ENCODE measurements at places on chromosomes 7 and 10. TPM values are rescaled to one million over a fixed set of nuclear protein-coding genes. Genes with fewer than 3 reads are reported as not detected.

The GRID1 gene
- 0.11 TPM for total RNA-seq

The FAM25G gene
- not detected for total RNA-seq

The KIAA1549 gene
- total RNA-seq, result 12.2 TPM

The SH2D4B gene
- total RNA-seq, result not detected

The TMEM60 gene
- 19.3 TPM for total RNA-seq

The PGAM2 gene
- total RNA-seq, result 0.97 TPM

The KCP gene
- 0.55 TPM for total RNA-seq

The CDK1 gene
- total RNA-seq, result 13.1 TPM

The LRRC17 gene
- 12.5 TPM for total RNA-seq

DNA sequence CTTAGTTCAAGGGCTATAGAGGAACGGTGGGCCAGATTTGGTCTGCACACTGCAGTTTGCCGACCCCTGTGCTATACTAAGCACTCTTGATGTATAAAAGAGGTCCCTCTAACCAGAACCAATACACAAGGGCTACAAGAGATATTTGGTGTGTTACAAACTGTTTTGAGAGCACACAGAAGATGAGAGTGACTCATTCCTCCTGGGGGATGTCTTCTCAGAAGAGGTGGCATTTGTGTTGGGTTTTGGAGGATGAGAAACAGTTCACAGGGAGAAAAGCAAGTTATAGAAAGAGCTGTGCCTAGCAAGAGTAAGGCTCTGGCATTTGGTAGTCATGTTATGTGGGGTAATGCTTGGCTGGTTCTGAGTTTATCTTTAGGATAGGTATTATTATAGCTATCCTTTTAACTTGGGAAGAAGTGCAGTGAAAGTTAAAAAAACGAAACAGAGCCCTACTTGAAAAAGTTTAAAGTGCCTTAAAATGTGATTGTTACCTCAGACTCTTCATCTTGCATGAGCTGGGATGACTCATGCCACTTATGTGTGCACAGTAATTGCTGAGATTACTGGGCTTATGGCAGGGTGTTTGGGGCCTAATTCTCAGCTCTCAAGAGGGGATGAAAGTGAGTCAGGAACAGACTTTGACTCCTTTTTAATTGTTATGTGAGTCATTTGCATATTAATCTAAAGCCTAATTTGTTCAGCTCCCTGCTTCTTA is 160.4 kb downstream of the KIF20B start:
- H3K27me3 ChIP-seq, result peaks cover 46% of the 10 kb centered on the region
- no peak overlapping the region for H3K27ac ChIP-seq

DNA sequence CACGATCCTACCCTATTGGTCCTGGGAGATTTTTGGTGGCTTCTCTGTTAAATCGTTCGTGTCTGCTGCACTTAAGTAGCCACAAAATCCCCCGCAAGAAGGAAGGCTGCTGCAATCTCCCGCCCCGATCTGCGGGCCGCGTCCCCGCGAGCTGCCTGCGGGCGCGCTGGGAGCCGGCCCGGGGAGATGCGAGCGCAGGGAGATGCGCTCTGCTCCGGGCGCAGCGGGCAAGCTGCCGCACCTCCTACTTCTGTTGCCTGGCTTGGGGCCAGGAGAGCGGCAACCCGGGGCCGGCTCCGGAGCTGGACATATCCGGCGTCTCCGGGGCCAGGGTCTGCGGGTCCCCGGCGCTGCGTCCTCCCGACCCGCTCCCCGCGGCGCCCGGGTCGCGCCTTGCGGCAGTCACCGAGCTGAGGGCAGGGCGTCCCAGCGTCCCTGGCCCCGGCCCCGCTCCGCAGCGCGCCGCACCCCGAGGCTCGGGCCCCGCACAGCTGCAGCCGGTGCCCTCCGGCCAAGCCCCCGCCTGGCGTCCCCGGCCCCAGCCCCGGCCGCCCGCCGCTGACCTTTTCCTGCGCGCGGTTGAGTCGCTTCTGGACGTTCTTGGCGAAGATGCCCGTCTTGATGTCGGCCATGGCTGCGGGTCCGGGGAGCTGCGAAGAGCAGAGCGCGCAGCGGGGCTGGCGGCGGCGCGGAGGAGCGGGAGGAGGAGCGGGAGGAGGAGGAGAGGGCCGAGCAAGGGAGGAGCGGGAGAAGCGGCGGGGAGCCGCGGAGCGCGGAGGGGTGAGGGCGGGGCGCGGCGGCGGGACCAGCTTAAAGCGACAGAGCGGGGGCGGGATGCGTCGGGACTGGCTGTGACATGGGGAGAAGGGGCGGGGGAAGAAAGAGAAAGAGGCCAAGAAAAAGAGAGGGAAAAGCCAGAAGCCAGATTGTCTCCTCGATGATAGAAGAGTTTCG is at the start of gene AMPH:
AMPH (minus strand) TSS at position 654 of the 954 bp plus-strand sequence; CDS start at position 632, 22 bp downstream.
- H3K27me3 ChIP-seq, result peaks cover 7% of the 10 kb centered on the region
- peaks cover 25% of the 10 kb centered on the region for H3K4me1 ChIP-seq
- peak; percentile 87 for DNase-seq
- H3K4me3 ChIP-seq, result peak within 1 kb of the TSS; percentile 77
- H3K36me3 ChIP-seq, result no peaks in the 10 kb centered on the region

GRCh38 chr7:80643336-80643915 is 5.0 kb downstream of the CD36 start:
- no peak overlapping the region for H3K27ac ChIP-seq
- DNase-seq, result no peak
- H3K36me3 ChIP-seq, result no peaks in the 10 kb centered on the region
- no peaks in the 10 kb centered on the region for H3K27me3 ChIP-seq
- no peak overlapping the region for H3K4me3 ChIP-seq

- no peaks in the 10 kb centered on the region for H3K36me3 ChIP-seq
- no peak overlapping the region for H3K27ac ChIP-seq
- no peak for DNase-seq
- peaks cover 4% of the 10 kb centered on the region for H3K4me1 ChIP-seq
- no peak overlapping the region for H3K4me3 ChIP-seq
These were observed 105.0 kb upstream of the DGKB start for GRCh38 chr7:15007507-15007906.

DNA sequence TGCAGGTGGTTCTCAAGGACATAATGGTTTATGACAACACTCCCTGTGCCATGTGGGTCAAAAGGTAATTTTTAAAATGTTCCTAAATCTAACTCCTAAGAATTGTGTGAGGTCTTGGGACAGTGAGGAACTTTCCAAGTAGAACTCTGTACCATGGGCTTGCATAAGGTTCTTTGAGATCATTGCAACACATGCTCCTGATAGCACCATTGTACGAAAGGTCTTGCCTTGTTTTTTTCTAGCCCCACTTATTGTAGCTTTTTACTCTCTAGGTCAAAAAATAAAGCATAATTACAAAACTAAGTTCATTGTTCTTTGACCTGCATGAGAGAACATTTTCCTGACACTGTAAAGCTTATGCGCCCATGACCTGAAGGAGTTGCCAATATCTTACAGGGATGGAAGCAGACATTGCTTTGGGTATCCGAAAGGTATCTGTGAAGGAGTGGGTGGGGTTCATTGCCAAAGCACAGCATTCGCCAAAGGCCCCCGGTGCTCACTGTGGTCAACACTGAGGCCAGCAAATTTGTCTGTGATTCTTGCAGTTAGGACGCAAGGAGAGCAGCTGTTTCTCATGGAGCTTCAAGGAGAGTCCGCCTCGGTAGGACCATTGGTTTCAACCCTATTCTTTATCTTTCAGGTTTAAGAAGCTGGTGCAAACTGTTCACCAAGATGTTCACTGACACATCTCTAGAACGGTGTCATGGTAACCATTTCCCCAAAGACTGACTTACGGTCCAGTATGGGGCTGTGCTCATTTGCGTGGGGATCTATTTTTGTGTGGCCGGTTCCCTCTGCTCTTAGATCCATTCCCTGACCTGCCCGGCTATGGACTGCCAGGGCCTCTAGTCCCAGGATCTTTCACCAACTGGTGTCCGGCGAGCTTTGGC is 7.6 kb upstream of the PRKAG2 start:
- DNase-seq, result no peak
- no peaks in the 10 kb centered on the region for H3K36me3 ChIP-seq
- H3K27ac ChIP-seq, result no peak overlapping the region
- H3K27me3 ChIP-seq, result peaks cover 87% of the 10 kb centered on the region

- peaks cover 2% of the 10 kb centered on the region for H3K4me1 ChIP-seq
- DNase-seq, result no peak
- H3K4me3 ChIP-seq, result no peak overlapping the region
These were observed 18.5 kb downstream of the MPLKIP start for GRCh38 chr7:40115936-40116335.

- peaks cover 23% of the 10 kb centered on the region for H3K4me1 ChIP-seq
- no peaks in the 10 kb centered on the region for H3K27me3 ChIP-seq
- no peak for DNase-seq
- H3K27ac ChIP-seq, result no peak overlapping the region
- no peaks in the 10 kb centered on the region for H3K36me3 ChIP-seq
These were observed 690.8 kb upstream of the FZD8 start for GRCh38 chr10:36332926-36333325.

Measured in osteocyte (in vitro differentiated cells).